ENCODE measurements at places on chromosomes 3 and 15.

GRCh38 chr3:169619793-169620192, 43.7 kb downstream of the MECOM start:
- DNase-seq: no peak

GRCh38 chr3:127013758-127014535, 31.0 kb downstream of the PLXNA1 start:
- DNase-seq: no peak

DNA sequence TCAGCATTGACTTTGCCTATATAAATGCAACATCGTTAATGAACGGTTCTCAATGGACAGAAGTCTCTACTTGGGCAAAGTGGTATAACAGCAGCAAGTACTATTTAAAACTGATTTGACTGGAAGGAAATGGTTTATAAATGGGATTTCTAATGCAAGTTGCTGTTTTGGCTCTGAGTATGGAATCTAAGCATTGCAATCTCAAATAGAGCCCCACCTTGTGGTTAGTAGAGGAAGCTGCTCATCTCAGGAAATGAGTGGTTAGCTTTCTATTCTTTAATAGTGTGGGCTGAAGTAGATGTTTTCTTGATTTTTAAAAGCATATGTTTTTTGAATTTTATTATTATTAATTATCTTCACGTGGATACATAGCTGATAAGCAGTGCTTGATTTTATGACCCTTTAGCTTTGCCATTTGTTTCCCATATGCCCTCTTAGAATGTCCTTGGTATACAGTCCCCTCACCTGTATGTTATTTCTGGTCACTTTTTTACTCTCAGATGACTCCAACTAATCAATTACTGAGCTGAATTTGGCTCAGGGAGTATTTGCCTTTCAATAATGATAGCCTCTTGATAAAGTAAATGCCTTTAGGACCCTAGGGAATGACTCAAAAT, 67.1 kb downstream of the OXSM start:
- DNase-seq: no peak

- DNase-seq: peak; percentile 95
Measured at GRCh38 chr15:68875377-68876116, 54.8 kb upstream of the SPESP1 start.

DNA sequence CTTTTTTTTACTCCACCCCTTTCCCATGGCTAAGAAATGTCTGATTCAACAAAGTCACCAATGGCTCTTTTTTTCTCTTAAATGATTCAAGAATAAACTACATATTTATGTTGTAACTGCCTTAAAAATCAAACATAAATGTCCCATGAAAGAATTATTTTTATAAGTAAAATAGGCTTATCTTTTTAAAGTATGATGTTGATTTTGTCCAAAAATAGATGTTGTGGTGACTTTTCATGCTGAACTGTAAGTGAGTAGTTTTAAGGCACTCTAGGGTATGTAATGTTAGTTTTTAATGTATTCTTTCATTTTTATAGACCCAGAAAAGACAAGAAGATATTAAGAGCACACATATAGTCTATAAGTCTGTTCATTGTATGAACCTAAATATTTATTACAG, 594.9 kb downstream of the NLGN1 start:
- DNase-seq: no peak

- DNase-seq: no peak
Measured at GRCh38 chr3:134373271-134374104, 759 bp downstream of the AMOTL2 start.
